Activated CD8-positive, alpha-beta memory T cell treated with anti-CD3 and anti-CD28 coated beads, Interleukin-2, amount 50 U/mL, for 4 hours (primary cell): ENCODE measurements at places on chromosomes 7 and 10.

DNA sequence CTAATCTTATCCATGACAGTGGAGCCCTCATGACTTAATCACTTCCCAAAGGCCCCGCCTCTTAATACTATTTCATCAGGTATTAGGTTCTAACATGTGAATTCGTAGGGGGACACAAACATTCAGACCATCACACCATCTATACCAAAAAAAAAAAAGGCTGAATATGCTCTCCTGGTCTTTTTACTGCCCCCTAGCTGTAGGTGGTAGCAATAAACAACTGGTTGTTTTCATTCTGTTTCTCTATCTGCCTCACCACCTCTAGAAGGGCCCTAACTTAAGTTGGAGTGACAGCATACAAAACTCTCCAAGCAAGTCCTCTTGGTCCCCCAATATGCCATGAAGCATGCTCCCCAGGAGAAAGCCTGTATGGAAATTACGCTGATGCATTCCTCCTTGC, 94.1 kb downstream of the GRM8 start:
- no peak for DNase-seq

DNA sequence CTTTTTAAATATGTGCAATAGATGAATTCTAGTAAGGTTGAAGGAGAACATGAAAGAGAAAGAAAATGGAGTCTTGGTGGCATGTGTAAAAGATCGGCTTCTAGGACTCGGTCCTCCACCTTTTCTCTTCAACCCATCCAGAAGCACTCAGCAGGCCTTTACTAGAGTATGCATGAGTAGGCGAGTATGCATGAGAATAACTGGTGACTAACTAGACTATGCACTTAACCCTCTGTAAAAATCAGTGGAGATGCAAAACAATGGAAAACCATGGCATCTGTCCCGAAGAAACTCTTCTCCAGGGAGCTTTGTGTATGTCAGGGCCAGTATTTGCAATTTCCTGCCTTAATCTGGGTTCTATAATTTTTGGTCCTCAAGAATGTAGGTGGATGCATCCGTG, 40.0 kb upstream of the GRB10 start:
- DNase-seq, result no peak

DNA sequence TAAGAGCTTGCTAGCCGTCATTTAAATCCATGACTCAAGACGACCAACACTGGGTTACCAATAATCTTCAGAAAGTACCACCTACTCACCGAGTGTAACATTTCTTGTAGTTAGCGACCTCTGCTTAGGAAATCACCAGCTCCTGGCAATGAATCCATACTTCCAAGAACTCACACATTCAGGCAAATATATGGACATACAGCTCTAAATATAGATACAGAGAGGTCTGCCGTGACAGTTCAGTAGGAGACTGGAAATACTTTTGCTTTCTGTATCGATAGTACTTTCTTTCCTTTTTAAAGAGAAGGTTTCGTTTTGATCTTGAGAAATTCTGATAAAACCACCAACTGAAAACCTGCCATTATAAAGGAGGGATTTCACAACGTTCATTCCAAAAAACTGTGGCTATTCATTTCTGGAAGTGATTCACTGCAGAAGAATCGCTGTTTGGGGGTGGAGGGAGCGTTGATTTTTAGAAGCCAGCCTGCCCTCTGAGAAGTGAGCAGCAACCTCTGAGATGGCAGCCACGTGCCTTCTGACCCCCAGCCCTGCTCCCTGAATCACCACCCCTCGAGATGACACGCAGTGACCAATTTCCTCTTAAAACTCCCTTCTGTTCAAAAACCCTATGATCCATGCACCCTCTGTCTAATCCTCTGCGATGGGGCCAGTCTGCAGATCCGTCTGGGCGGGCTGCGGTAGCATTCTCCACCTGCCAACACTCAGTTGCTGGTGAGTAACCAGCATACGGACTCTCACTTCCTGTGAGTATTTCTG, 179.0 kb upstream of the KLF14 start:
- DNase-seq, result peak; percentile 78

DNA sequence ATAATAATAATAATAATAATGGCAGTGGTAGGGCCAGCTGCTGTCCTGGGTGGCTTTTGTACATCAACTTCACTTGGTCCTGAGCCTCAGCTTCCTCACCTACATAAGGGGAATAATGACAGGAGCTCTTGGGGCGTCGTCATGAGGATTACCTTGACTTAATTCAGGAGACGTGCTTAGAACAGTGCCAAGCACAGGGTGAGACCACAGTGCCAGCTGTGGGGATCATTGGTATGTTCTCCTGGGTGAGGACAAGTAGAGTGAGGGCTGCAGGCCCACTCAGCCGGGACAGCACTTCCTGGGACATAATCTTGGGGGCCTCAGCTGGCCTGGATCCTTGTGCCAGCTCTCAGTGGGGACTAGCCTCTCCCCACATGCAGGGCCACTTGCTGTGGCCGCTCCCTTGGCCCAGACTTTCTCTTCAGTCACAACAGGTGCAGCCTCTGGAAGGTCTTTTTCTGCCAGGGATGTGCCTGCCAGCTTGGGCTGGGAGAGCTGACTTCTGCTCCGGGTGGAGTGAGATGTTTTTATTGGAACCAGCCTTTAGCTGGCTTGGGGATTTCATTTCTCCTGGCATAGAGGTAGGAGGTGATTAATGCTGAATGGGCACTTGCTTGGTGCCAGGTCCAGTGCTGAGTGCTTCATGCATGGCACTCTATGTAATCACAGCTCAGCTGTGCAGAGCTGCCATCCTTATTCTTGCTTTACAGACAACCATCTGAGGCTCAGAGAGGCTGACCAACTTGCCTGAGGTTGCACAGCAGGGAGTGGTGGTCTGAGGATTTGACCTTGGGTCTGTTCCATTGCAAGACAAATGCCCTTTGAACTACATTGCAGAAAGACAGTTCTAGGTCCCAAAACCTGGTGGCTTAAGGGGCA, 45.3 kb downstream of the TSPAN15 start:
- DNase-seq, result no peak

DNA sequence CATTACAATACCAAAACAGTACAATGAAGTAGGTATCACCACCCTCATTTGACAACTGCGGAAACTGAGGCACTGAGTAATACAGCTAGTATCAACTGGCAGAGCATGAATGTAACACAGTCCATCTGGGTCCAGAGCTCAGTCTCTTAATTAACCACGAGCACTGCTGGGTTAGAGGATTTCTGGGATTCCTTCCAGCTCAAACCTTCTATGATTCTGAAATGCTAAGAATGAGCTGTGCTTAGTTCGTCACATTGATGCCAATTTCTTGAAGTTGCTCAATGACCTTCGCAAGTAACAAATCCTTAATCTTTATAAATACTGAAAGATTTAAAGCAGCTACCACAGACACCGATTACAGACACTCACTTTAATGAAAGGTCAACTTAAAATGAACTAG, 62.5 kb downstream of the SGMS1 start:
- no peak for DNase-seq

DNA sequence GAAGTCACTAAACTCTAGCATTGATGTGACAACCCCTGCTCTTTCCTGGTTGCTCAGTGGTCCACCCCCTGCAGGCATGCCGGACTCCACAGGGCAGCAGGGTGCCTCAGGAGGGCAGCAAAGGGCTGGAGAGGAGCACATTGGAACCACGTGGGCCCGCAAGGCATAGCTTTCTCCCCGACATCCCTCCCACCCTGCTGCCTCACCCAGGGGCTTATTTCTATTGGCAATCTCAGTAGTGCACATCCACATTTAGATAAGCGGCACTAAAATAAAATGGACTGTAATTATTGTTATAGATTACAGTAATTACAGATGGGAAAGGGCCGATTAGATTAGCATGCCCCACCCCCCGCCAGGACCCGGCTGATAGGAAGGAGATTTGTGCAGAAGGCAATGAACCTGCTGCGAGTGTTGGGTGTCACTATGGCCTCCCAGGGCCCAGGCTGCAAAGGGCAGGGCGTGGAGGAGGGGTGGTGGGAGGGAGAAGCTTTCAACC, 580.1 kb downstream of the GRID1 start:
- DNase-seq, result no peak

DNA sequence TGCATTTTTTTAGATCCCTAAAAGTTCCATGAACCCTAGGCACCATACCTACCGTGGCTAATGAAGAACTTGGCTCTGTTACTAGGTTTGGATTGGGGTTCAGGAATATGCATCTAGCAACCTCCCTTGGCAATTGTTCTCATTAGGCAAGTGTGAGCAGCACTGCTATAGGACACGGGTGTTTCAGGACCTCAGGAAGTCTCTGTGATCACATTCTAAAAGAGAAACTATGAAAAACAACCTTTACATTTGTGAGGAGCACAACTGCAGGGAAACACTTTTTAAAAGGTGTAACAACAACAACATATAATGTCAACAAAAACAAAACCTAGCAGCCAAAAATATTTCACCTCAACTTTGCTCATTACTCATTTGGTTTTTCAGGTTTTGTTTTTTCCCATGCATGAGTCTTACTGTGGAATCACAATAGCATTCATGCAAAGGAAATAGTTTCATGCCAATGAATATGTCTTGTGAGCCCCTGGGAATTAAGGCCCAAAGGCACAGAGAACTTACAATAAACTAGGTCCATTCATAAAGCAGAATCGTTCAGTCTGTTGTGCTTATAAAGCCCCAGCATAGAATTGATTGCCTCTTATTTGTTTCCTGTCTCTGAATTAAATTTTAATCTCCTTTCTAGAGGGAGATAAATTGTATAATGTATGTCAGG, 255.7 kb upstream of the DGKB start:
- DNase-seq, result no peak

GRCh38 chr10:21978191-21978862, 25.2 kb downstream of the DNAJC1 start:
- DNase-seq, result no peak

DNA sequence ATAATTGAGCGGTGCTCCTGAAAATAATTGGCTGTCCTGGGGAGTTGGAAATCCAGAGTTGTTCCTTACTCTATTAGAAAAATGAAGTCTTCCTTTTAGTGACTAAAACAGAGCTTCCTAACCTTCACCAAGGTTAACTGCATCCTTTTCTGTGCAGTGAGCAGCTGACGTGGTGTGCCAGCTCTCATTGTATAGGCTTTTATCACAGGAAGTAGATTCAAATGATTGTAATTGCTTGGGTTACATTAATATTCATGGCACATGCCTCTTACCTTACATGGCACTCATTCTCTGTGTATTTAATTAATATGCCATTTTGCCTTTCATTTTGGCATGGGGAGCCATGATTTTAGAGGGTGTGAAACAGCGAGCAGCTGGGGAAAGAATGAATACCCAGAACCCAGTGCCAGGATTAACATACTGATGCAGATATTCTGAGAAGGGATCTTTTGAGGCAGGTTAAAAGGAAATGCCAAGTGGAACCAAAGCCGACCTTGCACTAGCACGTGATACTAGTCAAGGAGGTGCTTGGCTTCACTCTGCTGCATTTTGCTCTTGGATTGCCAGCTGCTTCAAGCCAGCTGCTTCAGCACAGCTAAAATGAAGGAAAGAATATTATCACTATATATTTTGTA, 115.3 kb downstream of the ST7 start:
- no peak for DNase-seq

- DNase-seq, result no peak
Observed at GRCh38 chr7:7017707-7018280, 164.6 kb upstream of the C1GALT1 start.

DNA sequence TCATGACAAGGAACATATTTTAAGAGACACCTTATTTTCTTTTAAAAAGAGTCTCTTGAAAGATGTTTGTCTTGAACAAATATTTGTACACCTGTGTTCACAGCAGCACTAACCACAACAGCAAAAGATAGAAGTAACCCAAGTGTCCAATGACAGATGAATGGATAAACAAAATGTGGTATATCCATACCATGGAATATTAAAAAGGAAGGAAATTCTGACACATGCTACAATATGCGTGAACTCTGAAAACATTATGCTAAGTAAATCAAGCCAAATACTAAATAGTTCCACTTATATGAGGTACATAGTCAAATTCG, 17.8 kb downstream of the SGMS1 start:
- no peak for DNase-seq

- DNase-seq, result no peak
Observed at GRCh38 chr7:120033114-120033513, 239.9 kb upstream of the KCND2 start.

- no peak for DNase-seq
Observed at GRCh38 chr7:99011706-99012404, 132.1 kb downstream of the SMURF1 start.

GRCh38 chr7:19113855-19114550, 3.4 kb downstream of the TWIST1 start:
- DNase-seq, result no peak

GRCh38 chr10:47253651-47254375, 46.2 kb upstream of the GDF10 start:
- no peak for DNase-seq
